ENCODE measurements at places on chromosomes 6 and 20.
A peak's percentile ranks its signal among the peaks of the same experiment; 100 is the strongest.

- no peak for DNase-seq
Observed at GRCh38 chr6:109457562-109457996, 2.0 kb upstream of the MICAL1 start.

- no peak for DNase-seq
Observed at GRCh38 chr20:692044-692443, 16.4 kb upstream of the SCRT2 start.

GRCh38 chr6:55438203-55438602 is 110.9 kb downstream of the GFRAL start:
- DNase-seq = no peak

DNA sequence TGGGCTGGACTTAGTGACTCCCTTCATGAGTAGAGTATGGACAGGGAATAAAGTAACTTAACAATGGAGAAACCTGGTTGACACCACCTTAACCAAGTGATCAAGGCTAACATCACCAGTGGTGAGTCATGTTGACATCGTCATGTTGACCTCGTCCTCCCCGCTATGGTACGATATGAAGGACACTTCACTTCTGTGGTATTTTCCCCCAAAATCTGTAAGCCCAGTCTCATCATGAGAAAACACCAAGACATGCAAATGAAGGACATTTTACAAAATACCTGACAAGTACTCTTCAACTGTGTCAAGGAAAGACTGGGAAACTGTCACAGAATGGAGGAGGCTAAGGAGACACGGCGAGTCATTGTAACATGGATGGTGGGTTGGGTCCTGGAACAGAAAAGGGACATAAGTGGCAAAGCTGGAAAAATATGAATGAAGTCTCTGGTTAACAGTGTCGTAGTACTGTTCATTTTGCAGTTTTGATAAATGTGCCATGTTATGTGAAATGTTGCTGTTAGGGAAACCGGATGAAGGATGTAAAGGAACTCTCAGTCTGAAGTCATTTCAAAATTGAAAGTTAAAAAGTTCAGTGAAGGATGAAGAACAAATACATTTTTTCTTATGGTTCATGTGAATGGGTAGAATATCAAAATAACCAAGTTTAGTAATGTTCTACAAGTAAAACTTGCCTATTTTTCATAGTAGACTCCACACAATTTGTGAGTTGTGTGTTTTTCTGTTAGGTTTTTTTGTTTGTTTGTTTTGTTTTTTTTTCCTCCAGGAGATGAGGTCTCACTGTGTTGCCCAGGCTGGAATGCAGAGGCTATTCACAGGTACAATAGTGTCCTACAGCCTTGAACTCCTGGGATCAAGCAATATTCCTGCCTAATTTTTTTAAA is 247.5 kb downstream of the TMEM242 start:
- DNase-seq = no peak

- no peak for DNase-seq
Observed at GRCh38 chr6:149942461-149942829, 631 bp downstream of the ULBP2 start.

- DNase-seq = no peak
Observed at GRCh38 chr6:42093582-42094329, 43.4 kb downstream of the TAF8 start.

GRCh38 chr20:21523895-21524294 is 10.0 kb upstream of the NKX2-2 start:
- no peak for DNase-seq

GRCh38 chr6:88474720-88475119 is 308.6 kb upstream of the CNR1 start:
- no peak for DNase-seq

DNA sequence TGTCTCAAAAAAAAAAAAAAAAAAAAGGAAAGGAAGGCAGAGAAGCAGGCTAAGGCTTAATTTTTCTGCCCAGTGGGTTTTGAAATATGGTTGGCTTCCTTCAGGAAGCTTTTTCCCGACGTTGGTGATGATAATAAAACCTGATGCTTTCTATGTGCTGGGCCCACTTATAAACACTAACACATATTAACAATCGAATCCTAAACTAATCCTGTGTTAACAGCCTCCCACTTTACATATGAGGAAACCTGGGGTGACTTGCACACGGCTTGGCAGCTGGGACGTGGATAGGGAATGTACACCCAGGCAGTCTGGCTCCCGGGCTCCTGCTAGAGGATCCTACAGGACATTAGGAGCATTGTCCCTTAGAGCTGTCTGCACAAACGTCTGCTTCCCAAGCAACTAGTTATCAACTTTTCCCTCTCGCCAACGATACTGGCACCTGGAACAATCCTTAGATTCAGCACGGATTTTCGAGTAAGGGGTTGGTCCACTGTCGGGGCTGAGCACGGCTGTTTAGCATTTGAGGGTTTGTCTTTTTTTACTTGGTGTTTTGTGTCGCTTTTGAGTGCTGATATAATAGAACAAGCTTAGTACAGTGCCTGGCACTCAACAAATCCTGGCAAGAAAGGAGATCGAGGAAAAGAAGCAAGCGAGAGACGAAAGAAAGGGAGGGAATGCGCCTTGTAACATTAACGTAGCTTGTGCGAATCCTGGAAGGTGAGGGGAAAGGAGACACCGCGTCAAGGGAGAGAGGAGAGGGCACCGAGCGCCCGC is 622 bp upstream of the KIZ start:
- DNase-seq = no peak

DNA sequence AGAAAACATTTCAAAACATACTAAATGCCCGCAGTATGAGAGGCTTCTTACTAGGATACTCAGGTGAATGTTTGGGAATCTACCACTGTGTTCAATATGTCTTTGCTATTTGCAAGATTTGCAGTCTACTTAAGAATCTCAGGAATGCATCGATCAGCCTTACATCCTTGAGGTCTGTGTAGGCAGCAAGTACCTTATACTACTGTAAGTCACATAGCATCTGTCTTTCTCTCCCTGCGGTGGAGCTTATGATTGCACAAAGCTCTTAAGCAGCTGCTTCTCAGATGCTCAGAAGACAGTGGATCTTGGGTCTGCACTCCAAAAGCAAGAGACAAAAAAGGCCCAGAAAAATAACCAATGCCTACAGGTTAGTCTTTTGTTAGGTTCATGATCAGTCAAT is 21.4 kb downstream of the PCSK2 start:
- no peak for DNase-seq

- peak; percentile 54 for DNase-seq
Observed at GRCh38 chr6:14732844-14733757, 512.8 kb upstream of the JARID2 start.

DNA sequence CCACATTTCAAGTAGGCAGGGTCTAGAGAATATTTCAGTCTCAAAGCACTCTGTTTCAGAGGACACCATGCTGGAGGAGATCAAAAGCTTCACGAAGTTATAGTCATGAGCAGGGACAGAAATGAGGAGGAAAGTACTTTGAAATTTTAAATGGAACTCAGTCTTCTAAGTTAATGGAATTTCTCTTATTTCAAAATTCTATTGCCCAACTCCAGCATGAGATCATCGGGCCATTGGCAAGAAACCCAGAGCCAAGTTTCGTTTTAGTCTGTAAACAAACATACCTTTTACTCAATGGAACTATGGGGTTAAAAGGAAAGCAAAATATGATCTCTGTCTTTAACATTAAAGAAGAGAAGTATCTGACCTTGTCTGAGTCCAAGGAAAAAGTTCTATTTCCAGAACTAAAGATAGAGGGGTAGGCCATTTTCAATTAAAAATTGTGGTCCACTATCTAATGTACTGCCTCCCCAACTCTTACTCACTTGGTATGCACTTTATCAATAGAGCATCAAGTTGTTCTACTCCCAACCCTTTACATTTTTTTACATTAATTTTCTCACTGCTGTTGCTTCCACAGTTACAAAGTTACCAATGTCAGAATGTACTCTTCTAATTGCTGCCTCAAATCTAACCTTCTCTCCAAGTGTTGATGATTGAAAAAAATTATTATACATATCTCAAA is 235.3 kb upstream of the NRSN1 start:
- peak; percentile 15 for DNase-seq

- no peak for DNase-seq
Observed at GRCh38 chr6:168274037-168274952, 45.3 kb downstream of the DACT2 start.

- DNase-seq = no peak
Observed at GRCh38 chr6:78986161-78986560, 91.9 kb downstream of the PHIP start.

GRCh38 chr6:137871291-137871690 is 4.2 kb downstream of the TNFAIP3 start:
- no peak for DNase-seq

GRCh38 chr20:4896971-4897497 is 104.3 kb downstream of the SLC23A2 start:
- no peak for DNase-seq

DNA sequence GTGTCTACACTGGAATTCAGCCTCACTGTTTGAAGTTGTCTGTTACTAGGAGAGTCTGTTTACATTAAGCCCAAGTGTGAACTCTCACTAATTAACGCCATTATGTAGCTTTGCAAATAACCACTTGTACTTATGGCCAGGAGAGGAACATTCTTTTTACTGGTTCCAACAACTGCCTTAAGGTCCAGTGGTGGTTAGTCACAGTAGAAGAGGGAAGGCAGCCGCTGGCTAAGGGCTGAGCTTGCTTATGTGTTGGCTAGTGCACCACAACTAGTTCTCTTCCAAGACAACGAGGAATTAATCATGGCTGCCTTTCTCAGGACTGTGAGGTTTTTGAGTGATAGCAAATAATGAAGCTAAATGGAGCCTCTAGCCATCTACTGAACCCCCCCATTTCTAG is 14.9 kb upstream of the SLC22A23 start:
- DNase-seq = peak; percentile 48

GRCh38 chr20:9877932-9878495 is 39.1 kb upstream of the PAK5 start:
- DNase-seq = no peak

- DNase-seq = no peak
Observed at GRCh38 chr6:75283907-75284631, 523 bp downstream of the TMEM30A start.

GRCh38 chr6:71473926-71474325 is 185.3 kb downstream of the OGFRL1 start:
- DNase-seq = peak; percentile 97

DNA sequence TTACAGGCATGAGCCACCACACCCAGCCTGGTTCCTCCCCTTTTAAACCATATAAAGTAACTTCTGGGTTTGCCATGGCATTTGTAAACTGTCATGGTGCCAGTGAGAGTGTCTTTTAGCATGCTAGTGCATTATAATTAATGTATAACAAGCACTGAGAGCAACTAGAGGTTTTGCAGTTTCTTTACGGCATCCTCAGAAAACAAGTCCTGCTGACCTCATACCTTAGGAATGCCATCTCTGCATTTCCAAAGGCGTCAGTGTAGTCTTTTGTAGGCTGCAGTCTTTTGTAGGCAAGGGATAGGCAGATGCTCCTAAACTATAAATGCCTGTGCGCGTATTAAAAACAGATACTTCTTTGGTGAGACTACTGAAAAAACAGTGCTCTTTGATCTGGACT is 75.0 kb upstream of the EZR start:
- no peak for DNase-seq

DNA sequence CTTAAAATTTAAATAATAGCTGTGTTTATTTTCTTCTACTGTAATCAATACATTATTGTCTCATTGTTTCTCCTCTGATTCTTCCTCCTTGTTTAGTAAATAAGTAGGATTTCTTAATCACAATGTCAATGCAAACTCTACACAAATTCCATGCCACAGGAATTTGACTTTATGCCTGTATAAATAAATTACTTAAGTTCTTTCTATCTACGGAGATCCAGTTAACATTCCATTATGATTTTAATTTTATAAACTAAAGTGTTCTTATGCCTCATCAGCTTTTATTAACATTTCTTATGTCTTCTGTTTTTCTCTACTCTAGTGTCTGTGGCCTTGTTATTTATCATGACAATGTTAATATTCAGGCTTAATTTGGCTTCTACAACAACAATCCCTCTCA is 1169.2 kb downstream of the GRIK2 start:
- DNase-seq = no peak

Measured in stromal cell of bone marrow (primary cell).